ENCODE measurements at places on chromosomes 11 and 22.

GRCh38 chr11:86515297-86516094 lies 140.8 kb downstream of the CCDC81 start:
- no peaks in the 10 kb centered on the region for H3K27me3 ChIP-seq
- H3K36me3 ChIP-seq: no peaks in the 10 kb centered on the region
- DNase-seq: no peak
- no peak overlapping the region for H3K27ac ChIP-seq

DNA sequence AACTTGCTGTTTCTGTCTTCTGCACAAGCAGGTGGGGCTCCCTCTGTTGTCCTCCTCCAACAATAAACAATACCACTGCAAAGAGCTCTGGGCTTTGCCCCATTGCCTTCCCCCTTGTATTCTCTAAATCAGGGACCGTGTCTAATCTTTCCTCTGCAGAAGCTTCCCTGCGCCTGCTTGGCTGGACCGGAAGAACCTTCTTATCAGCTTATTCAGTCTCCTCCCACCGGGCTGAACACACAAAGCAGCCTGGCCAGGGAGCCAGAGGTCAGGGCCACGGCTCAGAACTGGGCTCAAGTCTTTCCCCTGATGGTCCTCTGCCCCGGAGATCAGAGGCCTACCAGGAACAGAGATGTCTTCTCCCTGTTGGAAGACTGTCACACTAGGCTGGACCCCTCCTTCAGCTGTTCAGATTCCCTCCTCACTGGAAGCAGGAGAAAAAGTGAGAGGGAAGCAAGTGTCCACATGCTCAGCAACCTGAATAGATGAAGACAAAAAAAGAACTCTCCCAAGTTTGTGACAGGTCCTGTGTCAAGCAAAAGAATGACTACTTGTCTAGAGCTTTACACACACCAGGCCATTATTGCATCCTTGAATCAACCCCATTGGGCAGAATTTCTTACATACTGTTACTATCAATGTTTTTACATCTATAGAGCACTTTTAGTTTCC lies 63.7 kb downstream of the RAB30 start:
- peak overlapping the region; percentile 89 for H3K27ac ChIP-seq
- peaks cover 31% of the 10 kb centered on the region for H3K36me3 ChIP-seq
- no peak for DNase-seq
- peaks cover 83% of the 10 kb centered on the region for H3K4me1 ChIP-seq

DNA sequence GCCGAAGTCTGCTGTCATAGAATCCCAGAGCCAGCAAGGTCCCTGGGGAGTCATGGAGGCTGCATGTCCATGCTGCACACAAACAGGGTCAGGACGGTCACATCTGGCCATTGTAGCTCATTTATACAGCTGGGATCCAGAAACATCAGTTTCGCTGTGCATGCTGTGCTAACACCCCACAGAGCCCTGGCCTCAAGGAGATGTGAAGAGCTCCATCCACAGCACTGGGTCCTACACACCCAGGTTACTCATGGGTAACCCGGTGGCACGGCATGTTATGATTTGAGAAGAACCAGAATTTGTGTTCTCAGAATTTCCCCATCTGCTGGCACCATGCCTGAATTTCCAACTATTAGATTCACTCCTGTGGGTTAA lies 146.3 kb upstream of the ARHGAP20 start:
- peaks cover 25% of the 10 kb centered on the region for H3K4me1 ChIP-seq
- no peak overlapping the region for H3K4me3 ChIP-seq
- peak overlapping the region; percentile 31 for H3K27ac ChIP-seq
- no peaks in the 10 kb centered on the region for H3K36me3 ChIP-seq
- H3K27me3 ChIP-seq: no peaks in the 10 kb centered on the region
- DNase-seq: peak; percentile 46

GRCh38 chr11:45698777-45699497 lies 33.5 kb upstream of the CHST1 start:
- DNase-seq: no peak
- peaks cover 1% of the 10 kb centered on the region for H3K4me1 ChIP-seq
- H3K27ac ChIP-seq: no peak overlapping the region
- no peak overlapping the region for H3K4me3 ChIP-seq
- peaks cover 23% of the 10 kb centered on the region for H3K27me3 ChIP-seq
- H3K36me3 ChIP-seq: no peaks in the 10 kb centered on the region

- peaks cover 18% of the 10 kb centered on the region for H3K36me3 ChIP-seq
- H3K4me3 ChIP-seq: peak overlapping the region; percentile 39
- peaks cover 50% of the 10 kb centered on the region for H3K4me1 ChIP-seq
- no peak overlapping the region for H3K27ac ChIP-seq
- DNase-seq: no peak
- H3K27me3 ChIP-seq: peaks cover 44% of the 10 kb centered on the region
Observed at GRCh38 chr11:17385492-17385891, 3.0 kb downstream of the KCNJ11 start.

DNA sequence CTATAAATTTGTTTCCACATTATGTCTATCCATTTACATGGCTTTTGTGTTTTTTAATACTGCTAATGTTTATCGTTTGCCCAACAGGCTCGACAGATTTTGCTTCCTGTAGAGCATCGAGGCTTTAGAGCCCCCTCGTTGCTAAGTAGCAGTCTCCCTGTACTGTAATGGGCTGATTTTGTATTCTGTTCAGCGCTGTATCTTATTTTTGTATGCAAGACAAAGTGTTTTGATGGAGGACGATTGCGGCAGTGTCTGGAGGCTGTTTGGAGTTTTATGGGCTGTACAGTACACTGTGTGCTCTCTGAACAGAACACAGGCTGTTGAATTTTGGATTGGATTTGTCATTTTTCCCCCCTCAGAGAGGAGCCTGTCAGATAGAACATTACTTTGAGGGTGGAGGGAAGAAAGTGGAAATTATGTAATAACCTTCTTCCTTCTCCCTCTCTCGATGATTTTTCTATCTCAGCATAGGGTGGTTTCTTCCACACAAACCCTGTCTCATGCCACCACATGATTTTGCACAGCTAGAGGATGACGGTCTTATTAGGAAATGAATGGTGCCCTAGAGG lies 104.4 kb downstream of the ZBTB16 start:
- H3K36me3 ChIP-seq: no peaks in the 10 kb centered on the region
- peaks cover 100% of the 10 kb centered on the region for H3K4me1 ChIP-seq
- peak overlapping the region; percentile 63 for H3K4me3 ChIP-seq
- no peak overlapping the region for H3K27ac ChIP-seq
- H3K27me3 ChIP-seq: no peaks in the 10 kb centered on the region

DNA sequence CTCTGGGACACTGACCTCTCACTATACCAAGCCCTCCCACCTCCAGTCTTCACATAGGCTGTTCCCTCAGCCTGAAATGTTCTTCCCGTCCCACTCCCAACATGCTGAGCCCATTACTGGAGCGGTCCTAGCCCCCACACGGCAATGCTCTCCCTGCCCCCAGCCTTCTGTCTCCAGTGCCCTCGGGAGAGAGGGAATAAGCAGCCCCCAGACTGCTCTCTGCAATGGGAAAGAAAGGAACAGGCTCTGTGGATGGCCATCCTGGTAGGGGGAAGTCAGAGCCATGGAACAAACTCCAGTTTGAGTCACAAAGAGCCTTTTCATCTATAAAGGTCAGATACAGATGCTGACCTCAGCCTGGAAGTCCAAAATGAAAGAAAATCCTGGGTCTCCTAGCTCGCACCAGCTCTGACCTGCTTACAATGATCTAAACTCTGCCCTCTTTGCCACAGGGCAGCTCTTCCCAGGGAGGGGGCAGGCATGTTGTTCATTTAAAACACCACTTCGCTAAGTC lies 62.6 kb downstream of the FLRT1 start:
- no peaks in the 10 kb centered on the region for H3K36me3 ChIP-seq
- no peaks in the 10 kb centered on the region for H3K27me3 ChIP-seq
- H3K4me3 ChIP-seq: no peak overlapping the region
- DNase-seq: no peak
- H3K27ac ChIP-seq: no peak overlapping the region
- H3K4me1 ChIP-seq: peaks cover 4% of the 10 kb centered on the region

GRCh38 chr11:92240916-92241315 lies 16.3 kb downstream of the FAT3 start:
- H3K36me3 ChIP-seq: no peaks in the 10 kb centered on the region
- no peaks in the 10 kb centered on the region for H3K27me3 ChIP-seq
- no peak overlapping the region for H3K4me3 ChIP-seq
- no peak for DNase-seq
- H3K27ac ChIP-seq: no peak overlapping the region
- H3K4me1 ChIP-seq: no peaks in the 10 kb centered on the region

DNA sequence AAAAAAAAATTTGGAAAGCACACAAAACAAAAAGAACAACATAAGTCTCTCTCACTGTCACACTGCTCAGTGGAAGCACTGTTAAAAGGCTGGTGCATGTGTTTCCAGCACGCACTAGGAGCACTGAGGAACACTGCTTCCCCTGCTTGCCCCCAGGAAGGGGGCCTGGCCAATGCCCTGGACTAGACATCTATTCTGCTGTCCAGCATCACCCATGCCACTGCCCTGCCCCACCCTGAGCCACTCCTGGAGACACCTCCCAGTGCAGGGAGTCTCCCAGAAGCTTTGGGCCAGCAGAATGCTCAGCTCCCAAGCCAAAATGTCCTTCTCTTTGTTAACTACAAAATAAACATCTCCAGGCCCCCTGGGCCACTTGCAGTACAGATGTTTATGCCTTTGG lies 49.7 kb upstream of the EMID1 start:
- no peaks in the 10 kb centered on the region for H3K36me3 ChIP-seq
- H3K4me3 ChIP-seq: no peak overlapping the region
- H3K27me3 ChIP-seq: peaks cover 87% of the 10 kb centered on the region
- DNase-seq: no peak

GRCh38 chr22:28883917-28884746 lies 760 bp downstream of the ZNRF3 start:
- H3K4me1 ChIP-seq: peaks cover 15% of the 10 kb centered on the region
- peak overlapping the region; percentile 78 for H3K4me3 ChIP-seq
- DNase-seq: peak; percentile 16
- peaks cover 4% of the 10 kb centered on the region for H3K27me3 ChIP-seq

- H3K27ac ChIP-seq: no peak overlapping the region
- H3K36me3 ChIP-seq: no peaks in the 10 kb centered on the region
- no peaks in the 10 kb centered on the region for H3K27me3 ChIP-seq
- H3K4me3 ChIP-seq: peak overlapping the region; percentile 24
Observed at GRCh38 chr11:92416971-92417725, 192.5 kb downstream of the FAT3 start.

DNA sequence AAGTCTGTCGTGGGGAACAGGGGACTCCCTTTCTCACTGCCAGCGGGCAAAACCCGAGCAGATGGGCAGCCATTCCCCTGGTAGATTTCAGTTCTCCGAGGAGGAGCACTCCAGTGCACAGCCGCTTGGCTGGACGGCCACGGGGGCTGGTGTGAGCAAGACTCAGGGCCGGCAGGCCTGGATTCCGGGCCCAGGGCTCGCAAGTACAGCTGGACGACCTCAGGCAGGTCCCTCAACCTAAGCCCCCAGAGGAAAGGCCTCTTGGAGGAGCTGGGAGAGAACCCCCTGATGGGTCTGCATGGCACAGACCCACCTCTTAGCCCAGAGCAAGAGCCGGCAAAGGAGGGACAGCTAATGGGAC lies 31.3 kb upstream of the TCF20 start:
- DNase-seq: no peak
- peaks cover 6% of the 10 kb centered on the region for H3K27me3 ChIP-seq
- H3K27ac ChIP-seq: no peak overlapping the region
- H3K36me3 ChIP-seq: no peaks in the 10 kb centered on the region

DNA sequence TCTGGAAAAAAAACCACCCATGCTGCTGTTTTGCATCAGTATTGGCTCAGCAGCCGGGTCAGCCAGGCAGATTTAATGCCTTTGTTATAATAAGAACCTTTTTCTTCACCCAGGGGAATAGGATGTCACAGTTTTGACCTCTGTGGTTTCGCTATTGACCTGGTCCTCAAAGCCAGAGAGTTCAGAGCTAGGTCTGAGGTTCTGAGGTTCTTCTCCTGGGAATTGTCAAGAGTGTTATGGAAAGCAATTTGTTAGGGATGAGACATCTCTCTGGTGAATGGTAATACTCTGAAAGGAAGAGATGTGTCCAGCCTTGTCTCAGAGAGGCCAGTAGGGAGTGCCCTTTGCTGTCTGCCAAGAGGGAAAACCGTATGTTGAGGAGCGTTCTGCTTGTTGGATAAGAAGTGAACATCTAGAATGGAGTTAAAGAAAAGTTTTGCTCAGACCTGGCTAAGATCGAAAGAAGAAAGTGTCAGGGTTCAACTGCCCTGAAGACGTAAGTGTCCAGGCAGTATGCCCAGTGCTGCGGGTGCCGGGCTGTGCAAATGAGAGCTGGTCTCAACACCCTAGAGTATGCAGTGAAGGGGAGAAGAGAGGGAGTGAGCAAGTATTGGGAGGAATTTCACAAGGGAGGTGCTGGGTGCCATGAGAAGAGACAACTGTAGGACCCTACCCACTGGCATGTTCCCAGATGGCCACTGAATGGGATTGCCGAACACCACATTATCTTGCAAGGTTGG lies 150.9 kb upstream of the TTC12 start:
- no peak overlapping the region for H3K4me3 ChIP-seq
- DNase-seq: no peak
- H3K4me1 ChIP-seq: no peaks in the 10 kb centered on the region
- no peak overlapping the region for H3K27ac ChIP-seq

DNA sequence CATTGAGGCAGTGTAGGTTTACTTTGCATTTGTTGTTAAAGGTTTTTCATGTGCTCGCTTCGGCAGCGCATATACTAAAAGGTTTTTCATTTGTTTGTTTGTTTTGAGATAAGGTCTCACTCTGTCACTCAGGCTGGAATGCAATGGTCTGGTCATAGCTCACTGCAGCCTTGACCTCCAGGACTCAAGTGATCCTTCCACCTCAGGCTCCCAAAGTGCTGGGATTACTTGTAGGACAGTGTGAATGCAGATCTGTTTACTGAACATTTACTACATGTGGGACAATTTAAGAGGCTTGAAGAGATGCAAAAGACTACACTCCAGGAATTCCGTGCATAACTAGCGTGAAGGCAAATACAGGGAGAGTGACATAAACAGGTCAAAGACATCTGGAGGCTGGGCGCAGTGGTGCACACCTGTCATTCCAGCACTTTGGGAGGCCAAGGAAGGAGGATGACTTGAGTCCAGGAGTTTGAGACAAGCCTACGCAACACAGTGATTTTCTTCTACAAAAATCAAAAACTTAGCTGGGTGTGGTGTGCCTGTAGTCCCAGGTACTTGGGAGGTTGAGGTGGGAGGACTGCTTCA lies 34.1 kb downstream of the YPEL1 start:
- peaks cover 22% of the 10 kb centered on the region for H3K36me3 ChIP-seq
- peaks cover 7% of the 10 kb centered on the region for H3K4me1 ChIP-seq

- DNase-seq: peak; percentile 71
- peak overlapping the region; percentile 87 for H3K27ac ChIP-seq
- H3K4me3 ChIP-seq: peak overlapping the region; percentile 31
- peaks cover 49% of the 10 kb centered on the region for H3K36me3 ChIP-seq
Observed at GRCh38 chr22:44042249-44043218, 18.4 kb downstream of the PARVB start.

GRCh38 chr22:19784384-19785175 lies 24.0 kb downstream of the TBX1 start:
- peaks cover 13% of the 10 kb centered on the region for H3K4me1 ChIP-seq
- H3K27me3 ChIP-seq: peaks cover 26% of the 10 kb centered on the region
- no peak for DNase-seq
- H3K27ac ChIP-seq: no peak overlapping the region

- no peak for DNase-seq
- no peaks in the 10 kb centered on the region for H3K4me1 ChIP-seq
- no peak overlapping the region for H3K4me3 ChIP-seq
Observed at GRCh38 chr11:121938076-121938475, 177.9 kb downstream of the BLID start.

GRCh38 chr11:22554221-22554620 lies 71.4 kb downstream of the FANCF start:
- H3K4me1 ChIP-seq: peaks cover 5% of the 10 kb centered on the region
- H3K27me3 ChIP-seq: peaks cover 4% of the 10 kb centered on the region
- H3K27ac ChIP-seq: no peak overlapping the region
- H3K36me3 ChIP-seq: no peaks in the 10 kb centered on the region
- DNase-seq: no peak
